ENCODE measurements at places on chromosomes 7 and 10. TPM values are rescaled to one million over a fixed set of nuclear protein-coding genes. Genes with fewer than 3 reads are reported as not detected.

GRCh38 chr7:93185303-93186027 is 37.3 kb upstream of the SAMD9L start:
- H3K4me3 ChIP-seq = no peak overlapping the region
- no peaks in the 10 kb centered on the region for H3K4me1 ChIP-seq
- peaks cover 38% of the 10 kb centered on the region for H3K27me3 ChIP-seq

GRCh38 chr7:40544871-40545303 is 410.1 kb downstream of the SUGCT start:
- no peak overlapping the region for H3K27ac ChIP-seq
- no peak overlapping the region for H3K4me3 ChIP-seq
- no peaks in the 10 kb centered on the region for H3K27me3 ChIP-seq
- H3K36me3 ChIP-seq = no peaks in the 10 kb centered on the region
- DNase-seq = no peak
- H3K4me1 ChIP-seq = no peaks in the 10 kb centered on the region

DNA sequence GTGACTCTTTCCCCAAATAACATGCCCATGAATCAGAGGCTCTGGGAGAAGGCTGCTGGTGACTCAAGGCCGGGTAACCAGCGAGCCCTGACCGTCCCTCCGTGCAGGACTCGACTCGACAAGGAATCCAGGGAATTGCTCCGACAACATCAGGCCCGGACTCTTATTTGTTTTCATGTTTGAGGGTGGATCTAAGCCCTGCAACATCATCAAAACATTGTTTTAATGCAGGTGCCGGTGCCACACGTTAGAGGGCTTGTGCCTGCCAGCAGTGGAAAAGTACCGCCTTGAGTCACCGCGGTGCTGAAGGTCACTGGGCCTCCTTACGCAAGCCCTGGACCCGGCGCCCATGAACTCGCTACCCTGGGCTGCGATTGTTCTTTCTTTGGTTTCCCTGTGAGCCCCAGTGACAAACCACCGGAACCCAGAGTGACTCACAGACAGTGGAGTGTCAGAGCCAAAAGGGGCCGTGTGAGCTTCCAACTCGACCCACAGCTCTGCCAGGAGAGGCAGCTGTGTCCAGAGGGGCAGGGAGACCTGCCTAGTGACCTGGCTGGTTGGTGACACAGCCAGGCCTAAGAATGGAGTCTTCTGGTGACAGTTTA is 139.4 kb upstream of the SHH start:
- H3K27ac ChIP-seq = no peak overlapping the region
- no peak overlapping the region for H3K4me3 ChIP-seq
- H3K4me1 ChIP-seq = no peaks in the 10 kb centered on the region
- no peak for DNase-seq

ASIC3 gene
- total RNA-seq = 6.0 TPM

Data from activated naive CD8-positive, alpha-beta T cell treated with anti-CD3 and anti-CD28 coated beads, Interleukin-2, amount 10 ng/mL, durations not matched to agents 7 days and 5 days (primary cell).